Cortex of kidney (tissue), 1 donor: ENCODE measurements at places on chromosomes 12 and 14.

DNA sequence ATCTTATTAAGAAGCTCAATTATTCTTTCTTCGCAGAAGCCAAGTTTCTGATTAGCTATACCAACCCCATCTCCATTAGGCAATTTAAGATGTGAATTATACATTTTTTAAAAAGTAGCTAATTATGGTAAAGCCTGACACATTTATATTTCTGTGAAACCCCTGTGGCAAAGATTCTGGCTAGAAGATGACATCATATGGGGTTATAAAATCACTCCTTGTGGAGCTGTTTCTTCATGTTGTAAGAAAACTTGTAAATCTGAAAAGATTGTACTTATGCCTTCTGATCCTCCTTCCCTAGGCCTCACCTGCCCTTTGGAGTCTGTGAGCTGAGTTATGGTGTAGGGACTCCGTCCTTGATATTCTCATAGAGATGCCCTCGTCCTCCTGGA, 78.1 kb downstream of the CHST11 start:
- DNase-seq: no peak

- no peak for DNase-seq
Measured at GRCh38 chr12:51465491-51465890, 40.9 kb downstream of the SLC4A8 start.

DNA sequence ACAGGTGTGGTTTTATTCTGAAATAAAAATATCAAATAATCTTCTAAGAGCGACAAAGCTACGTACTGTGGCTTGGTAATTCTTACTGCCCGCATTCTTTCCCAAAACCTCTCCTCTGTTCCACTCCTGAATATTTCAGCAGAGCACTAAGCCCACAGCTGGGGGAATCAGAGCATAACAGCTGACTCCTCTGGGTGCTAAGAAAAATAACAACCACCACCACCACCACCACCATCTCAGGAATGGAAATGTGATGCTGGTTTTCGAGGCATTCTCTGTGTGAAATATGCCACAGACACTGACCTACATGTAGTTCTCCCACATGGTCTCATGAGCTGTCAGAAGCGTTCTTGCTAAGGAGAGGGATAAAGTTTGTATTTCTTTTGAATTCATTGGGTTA, 183.7 kb downstream of the BMP4 start:
- no peak for DNase-seq

DNA sequence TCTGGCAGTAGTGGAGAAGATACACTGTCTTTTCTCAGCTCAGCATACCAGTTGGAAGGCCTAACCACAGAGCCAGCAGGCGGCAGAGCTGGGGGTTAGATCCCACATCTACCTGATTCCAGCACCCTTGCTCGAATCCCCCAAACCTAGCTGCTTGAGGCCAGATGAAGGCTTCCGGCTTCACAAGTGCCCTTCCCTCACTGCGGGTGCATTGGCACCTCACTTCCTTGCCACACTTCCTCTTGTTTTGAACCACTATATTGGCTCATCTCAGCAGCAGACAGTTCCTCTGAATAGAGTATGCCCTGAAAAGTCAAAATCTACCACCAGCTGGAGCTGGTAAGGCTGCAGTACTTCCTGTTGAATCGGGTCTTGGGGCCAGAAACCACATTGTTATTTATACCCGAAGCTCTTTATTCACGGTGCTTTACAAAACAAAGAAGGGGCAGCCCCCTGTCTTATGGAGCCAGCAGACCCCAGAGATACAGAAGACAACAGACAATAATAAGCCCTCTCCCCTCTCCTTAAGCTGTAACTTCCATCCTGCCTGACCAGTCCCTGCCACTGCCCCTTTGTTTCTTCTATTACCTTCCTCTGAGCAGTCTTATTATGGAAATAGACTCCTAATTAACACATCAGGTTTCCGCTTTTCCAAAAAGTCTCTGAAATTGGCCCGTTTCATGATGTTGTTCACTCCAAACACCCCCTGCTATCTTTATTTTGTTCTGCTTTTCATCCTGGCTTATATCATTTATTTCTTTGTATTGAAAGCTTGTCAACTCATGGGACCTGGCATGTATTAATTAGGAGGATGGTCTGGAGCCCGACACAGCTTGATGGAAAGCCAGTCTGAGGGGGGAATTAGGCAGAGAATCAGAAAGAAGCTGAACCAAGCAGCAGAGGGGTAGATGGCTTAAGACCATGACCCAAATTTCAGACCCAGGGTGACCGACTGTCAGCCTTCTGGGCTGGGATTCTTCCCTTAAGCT, 233.5 kb downstream of the EFCAB11 start:
- DNase-seq: no peak

DNA sequence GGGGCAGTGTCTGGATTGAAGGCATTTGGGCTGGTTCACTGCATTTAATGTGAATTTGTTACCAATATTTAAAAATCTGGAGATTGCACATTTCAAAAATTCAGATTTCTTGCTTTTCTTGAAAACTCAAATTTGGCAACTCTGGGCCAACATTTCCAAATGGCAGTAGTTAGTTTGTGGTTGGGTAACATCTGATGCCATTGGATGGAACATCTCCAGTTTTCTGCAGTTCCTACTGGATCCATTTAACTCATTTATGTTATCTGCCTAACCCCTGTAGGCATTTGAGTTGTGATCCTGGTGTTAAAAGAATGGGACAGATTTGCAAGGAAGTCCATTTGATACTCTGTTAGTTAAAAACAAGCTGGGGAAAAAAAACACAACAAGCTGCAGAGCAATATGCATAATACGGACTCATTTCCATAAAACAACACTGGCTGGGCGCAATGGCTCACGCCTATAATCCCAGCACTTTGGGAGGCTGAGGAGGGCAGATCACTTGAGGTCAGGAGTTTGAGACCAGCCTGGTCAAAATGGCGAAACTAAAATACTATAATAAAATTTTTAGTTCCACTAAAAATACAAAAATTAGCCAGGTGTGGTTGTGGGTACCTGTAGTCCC, 7.9 kb downstream of the EIF2B2 start:
- DNase-seq: no peak

GRCh38 chr14:48726080-48726642, 860.0 kb downstream of the RPS29 start:
- DNase-seq: no peak

DNA sequence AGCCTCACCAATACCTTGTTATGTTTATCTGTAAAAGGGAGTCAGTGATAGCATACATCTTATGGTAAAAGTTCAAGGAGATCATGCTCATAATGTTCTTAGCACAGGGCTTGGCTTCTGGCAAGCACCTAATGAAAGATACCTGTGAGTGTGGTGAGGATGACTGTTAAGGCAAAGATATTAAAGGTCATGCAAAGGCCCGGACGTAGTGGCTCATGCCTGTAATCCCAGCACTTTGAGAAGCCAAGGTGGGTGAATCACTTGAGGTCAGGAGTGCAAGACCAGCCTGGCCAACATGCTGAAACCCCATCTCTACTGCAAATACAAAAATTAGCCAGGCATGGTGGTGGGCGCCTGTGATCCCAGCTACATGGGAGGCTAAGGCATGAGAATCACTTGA, 425.9 kb upstream of the TBX3 start:
- DNase-seq: no peak

- DNase-seq: no peak
Measured at GRCh38 chr12:104620837-104621531, 164.2 kb downstream of the CHST11 start.

- no peak for DNase-seq
Measured at GRCh38 chr12:4283512-4284255, 10.1 kb downstream of the CCND2 start.

GRCh38 chr14:105023144-105023543, 2.3 kb upstream of the CDCA4 start:
- DNase-seq: no peak

DNA sequence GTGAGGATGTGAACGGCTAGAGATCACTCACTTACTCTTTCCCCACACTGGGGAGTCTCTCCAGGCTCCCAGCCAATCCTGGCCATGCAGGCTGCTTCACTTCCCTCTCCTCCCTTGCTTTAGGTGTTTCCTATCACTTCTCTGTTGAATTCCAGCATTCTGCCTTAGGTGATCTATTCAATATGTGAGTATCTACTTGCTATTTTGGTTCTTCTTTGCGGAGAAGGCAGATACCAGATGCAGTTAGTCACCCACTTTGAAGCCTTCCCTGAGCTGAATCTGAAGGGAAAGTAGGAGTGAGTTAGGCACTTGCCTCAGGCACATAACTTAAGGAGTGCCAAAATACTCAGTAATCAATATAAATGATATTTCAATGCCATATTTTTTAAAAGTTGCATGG, 36.0 kb upstream of the FAR2 start:
- no peak for DNase-seq

GRCh38 chr14:74401504-74402241, 24.3 kb downstream of the SYNDIG1L start:
- no peak for DNase-seq

DNA sequence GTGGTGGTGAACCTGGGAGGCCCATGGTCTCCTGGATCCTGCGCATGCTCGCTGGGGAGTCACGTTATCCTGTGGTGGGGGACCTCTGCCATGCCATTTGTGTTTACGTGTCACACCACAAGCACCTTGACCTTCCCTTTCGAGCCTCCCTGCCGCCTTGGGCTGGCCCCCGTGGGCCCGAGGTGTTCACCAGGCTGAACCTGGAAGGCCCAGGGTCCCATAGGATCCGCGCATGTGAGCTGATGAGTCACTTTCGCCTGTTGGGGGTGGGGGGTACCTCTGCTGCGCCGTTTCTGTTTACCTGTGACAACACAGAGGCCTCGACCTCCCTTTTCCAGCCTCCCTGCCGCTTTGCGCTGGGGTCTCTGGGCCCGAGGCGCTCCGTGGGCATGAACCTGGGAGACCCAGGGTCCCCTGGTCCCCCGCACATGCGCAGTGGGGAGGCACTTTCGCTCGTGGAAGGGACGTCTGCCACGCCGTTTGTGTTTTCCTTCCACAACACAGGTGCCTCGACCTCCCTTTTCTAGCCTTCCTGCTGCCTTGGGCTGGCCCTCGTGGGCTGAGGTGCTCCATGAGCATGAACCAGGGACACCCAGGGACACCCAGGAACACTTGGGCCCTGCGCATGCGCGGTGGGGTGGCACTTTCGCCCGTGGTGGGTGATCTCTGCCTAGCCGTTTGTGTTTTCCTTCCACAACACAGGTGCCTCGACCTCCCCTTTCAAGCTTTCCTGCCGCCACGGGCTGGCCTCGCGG, 334.1 kb downstream of the ALG10 start:
- DNase-seq: no peak

DNA sequence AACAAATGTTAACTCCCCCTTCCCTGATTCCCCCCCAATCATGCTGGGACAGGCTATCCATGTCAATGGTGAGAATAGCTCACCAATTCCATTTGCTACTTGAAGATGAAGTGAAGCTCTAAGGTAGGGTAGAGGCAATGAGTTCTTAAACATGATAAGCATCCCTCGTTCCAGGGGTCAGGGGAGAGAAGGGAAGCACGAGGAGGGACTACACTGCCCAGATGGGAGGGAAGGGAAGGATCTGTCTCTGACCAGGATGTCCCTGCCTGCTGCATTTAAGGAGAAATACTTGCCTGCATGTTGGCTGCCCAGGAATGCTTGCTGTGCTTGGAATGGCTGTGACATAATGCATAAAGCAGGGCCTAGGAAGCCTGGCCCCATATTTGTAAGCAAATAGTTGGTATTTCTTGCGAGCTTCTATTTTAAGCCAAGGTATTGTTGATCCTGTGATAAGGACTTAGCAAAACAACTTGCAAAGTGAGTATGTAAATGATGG, 155.1 kb downstream of the CEP83 start:
- DNase-seq: no peak

- DNase-seq: no peak
Measured at GRCh38 chr14:67994531-67994930, 175.0 kb downstream of the RAD51B start.

- DNase-seq: no peak
Measured at GRCh38 chr14:22039938-22040780, 366.5 kb upstream of the OR4E1 start.

GRCh38 chr12:31507966-31508365, 83.0 kb downstream of the DENND5B start:
- no peak for DNase-seq

- DNase-seq: no peak
Measured at GRCh38 chr12:46744283-46744682, 81.5 kb downstream of the SLC38A4 start.

DNA sequence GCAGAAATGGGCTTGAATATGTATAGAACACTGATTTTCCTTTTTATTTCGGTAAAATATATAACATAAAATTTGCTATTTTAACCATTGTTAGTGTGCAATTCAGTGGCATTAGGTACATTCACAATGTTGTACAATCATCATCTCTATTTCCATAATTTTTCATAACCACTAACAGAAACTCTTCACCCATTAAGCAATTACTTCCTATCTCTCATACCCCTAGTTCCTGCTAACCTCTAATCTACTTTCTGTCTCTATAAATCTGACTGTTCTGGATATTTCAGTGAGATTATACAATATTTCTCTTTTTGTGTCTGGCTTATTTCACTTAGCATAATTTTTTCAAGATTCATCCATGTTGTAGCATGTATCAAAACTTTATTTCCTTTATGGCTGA, 8.9 kb upstream of the RNF212B start:
- DNase-seq: no peak

- DNase-seq: no peak
Measured at GRCh38 chr14:54709867-54710266, 142.9 kb downstream of the SAMD4A start.

- DNase-seq: no peak
Measured at GRCh38 chr12:4137441-4137840, 136.1 kb upstream of the CCND2 start.
